ENCODE measurements at places on chromosomes 2 and 18.

GRCh38 chr2:71151620-71152019 is 21.2 kb downstream of the MPHOSPH10 start:
- no peak for DNase-seq

- DNase-seq = no peak
Measured at GRCh38 chr2:44965684-44966083, 24.2 kb downstream of the SIX3 start.

- DNase-seq = no peak
Measured at GRCh38 chr2:60513996-60514395, 39.5 kb downstream of the BCL11A start.

DNA sequence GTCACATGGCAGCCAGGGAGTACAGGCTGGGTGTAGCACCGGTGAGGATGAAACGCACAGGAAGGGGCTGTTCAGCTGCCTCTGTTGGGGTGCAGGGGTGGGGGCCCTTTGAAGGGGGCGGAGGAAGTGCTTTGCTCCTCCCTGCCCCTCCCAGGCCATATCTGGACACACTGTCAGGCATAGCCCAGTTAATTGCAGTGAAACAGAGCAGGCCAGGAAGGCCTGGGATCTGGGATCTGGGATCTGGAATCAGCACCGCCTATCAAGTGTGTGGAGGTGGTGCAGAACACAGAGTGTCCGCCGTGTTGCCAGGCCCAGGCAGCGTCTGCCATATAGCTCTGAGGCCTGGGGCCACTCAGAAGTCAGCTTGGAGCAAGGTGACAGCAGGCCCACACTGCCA is 119.3 kb upstream of the MSH2 start:
- DNase-seq = no peak

DNA sequence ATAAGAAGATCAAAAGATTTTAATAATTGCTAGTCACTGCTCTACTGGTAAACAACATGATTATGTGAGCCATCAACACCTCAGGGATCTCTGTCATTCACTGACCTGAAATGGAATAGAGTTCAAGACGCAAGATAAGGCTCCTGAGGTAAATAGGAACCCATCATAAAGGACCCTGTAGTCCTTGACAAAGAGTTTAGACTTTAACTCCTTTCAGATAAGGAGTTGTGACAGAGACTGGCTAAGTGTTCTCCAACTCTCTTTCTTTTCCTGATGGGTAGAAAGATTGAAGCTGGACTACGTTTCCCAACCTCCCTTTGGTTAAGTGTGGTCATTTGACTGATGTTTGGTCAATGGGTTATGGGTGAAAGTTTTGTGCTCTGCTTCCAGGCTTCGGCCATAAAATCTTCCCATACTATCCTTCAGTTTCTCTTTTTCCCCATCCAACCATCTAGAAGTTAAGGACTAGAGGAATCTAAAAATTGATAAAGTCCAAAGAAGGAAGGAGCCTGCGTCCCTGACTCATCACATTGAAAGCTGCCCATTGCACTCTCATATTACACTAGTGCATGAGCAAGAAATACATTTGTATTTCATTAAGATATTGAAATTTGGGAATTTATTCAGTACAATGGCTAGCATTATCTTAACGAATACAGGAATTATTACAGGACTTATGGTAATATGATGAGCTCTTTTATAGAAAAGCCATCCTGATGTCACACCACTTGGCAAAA is 293.7 kb upstream of the ACVR2A start:
- no peak for DNase-seq

DNA sequence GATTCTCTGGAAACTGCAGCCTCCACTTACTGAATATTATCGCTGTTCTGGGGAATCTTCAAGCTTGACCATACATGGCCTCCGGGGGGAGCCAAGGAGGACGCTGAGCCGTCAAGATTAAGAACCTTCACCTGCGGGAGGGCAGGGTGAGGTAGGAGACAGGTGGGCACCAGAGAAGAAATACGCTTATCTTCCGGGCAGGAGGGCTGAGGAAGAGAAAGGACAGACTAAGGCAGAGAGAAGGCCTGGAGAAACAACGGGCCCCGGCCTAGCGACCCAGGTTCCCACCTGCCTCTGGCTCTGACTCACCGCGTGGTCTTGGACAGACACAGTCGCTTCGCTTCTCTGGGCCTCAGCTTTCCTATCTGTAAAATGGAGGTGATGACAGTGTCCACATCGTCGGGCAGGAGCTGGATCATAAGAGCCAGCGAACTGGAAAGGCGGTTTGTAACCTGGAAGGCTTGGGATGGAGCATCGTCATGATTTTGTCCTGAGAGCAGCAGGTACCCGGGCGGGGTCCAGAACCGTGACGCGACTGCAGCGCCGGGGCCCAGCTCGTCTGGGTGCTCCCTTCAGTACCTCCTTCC is 659 bp downstream of the ZNF142 start:
- DNase-seq = peak; percentile 39

DNA sequence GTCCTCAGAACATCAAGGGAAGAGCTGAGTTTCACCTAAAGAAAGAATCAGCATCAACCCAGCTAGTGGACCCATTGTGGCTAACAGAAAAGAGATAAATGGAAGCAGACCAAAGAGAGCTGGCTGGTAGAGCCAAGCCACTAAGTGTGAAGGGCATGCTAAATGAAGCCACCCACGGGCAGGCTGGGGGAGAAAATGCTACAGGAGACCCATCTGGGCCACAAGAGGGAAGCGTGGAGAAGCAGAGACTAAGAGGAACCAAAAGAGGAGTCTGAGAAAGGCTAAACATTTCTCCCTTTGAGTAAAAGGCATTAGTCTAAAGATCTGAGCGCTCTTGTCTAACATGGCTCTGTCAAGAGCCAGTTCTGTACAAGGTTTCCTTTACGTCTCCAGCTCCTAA is 15.8 kb downstream of the CWC22 start:
- peak; percentile 16 for DNase-seq

DNA sequence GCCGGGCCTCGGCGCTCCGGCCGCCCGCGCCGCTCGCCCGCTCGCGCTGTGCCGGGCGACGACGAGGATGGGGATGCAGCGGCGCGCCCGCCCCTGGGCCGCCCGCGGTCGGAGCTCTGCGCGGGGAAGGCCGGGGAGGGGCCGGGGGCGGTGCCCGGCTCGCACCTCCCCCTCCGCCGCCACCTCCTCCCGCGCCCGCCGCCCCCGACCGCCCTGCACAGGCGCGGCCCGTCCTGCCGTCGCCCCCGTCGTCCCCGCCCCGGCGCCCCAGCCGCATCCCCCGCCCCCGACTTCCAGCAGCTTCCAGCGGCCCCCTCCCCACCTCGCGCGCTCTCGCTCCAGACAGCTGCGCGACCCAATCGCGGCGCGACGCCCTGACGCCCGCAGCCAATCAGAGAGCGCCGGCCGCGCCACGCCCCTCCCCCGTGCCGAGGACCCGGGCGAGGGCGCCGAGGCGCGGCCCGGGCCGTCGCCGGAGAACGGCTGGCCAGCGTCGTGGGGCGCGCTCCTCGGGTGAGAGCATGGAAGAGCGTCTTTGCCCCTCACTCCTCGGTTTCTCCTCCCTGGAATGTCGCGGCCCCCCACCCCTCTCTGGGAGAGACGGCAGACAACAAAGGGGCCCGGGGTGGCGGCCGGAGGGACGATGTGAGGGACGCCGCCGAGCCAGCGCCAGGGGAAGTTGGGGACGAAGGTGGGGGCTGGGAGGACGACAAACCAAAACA is at the start of gene MBOAT2:
TSS of gene MBOAT2 (minus strand) at position 69 of the 722 bp plus-strand sequence. CDS start 70 bp downstream, outside the sequence.
- DNase-seq = peak; percentile 91

DNA sequence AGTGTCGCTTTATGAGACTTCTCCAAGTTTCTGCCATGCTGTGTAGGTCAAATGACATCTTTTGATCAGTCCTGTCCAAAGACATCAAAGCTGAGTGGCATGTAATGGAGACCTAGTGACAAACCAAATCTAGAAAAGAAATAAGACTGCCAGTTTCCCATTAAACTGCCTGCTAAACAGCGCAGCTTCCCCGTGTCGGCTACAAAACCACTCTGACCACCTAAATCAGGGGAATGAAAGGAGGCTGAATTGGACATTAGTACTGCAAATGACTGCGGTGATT is 57.7 kb downstream of the TSHZ1 start:
- no peak for DNase-seq

GRCh38 chr2:5409898-5410381 is 282.2 kb upstream of the SOX11 start:
- no peak for DNase-seq

DNA sequence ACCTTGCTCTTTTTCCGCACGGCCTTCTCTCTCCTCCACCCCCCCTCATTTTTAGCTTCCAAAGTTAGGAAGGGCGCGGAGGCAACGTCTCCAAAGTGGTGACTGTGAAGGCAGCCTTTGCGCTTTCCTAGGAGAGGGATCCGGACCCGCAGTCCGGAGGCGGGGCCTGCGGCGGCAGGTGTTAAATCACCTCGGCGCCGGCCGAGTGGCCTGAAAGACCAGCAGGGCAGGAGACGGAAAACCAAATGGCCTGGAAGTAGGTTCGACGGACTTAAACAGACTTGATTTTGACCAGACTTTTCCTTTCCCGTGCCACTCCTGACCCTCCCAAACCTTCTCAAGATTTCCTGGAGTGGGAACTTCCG is 615 bp downstream of the GORASP2 start:
- peak; percentile 27 for DNase-seq

DNA sequence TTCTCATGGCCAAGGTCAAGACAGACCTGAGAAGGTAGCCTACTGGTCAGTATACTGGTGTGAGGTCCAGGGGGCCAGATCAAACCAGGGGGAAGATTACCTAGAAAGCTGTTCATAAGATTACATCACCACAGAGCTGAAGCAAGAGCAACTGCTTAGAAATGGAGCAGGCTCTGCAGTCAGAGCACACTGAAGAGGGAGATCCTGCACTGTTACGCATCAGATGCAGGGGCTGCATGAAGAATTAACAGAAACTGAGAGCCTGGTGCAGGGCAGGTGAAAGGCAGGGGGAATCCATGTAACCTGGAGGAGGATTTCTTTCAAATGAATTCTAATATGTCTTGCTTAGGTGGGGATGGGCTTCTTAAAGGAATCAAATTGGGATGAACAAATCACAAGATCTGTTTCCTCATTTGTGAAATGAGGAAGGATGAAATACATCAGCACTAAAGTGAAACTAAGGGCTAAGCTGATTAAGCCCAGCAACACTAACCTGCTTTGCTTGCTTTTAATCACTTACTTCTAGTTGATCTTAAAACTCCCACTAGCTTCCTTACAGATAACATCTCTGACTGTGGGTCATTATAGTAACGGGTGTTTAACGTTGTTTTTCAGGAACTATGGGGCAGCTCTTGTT is 74.3 kb upstream of the ADAM23 start:
- no peak for DNase-seq

DNA sequence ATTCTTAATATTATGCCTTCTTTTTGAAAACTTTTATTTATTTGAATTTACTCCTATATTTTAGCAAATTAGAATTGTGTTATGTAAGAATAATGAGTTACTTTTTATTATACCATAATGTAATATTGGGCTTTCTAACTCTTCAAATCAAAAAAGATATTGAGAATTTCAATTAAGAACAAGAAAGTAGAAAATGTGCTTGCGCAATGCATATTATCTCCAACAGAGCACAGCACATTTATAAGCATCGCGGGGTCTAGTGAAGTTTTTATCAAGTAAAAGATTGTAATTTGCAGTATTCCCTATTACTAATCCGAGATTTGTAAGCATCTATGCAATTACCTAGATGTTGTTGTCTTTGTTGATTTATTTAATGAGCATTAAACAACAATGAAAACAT is 829.1 kb upstream of the CNTNAP5 start:
- DNase-seq = no peak

- no peak for DNase-seq
Measured at GRCh38 chr2:55951533-55951932, 28.0 kb upstream of the EFEMP1 start.

- DNase-seq = peak; percentile 17
Measured at GRCh38 chr2:148926291-148926961, 51.4 kb downstream of the KIF5C start.

GRCh38 chr2:20153131-20153851 is 71.6 kb downstream of the SDC1 start:
- DNase-seq = no peak

DNA sequence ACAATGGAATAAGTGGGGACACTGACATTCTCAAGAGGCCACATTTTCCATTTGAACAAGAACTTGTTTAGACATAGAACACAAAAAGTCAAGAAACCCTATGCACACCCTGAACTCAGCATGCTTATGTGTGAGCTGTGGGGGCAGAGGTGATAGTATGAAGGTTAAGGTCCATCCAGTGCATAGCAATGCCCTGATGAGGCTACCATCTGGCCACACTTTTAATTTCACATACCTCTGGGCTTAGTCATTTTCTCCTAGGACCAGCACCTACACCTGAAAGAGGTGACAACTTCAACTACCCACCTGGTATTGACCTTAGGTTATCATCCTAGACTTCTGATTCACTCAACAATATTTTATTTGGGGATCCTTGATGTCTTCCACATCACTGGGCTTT is 139.8 kb downstream of the PIK3C3 start:
- DNase-seq = no peak

GRCh38 chr2:7813541-7814292 is 868.1 kb upstream of the ID2 start:
- DNase-seq = no peak

GRCh38 chr18:33761363-33761762 is 183.3 kb downstream of the ASXL3 start:
- peak; percentile 30 for DNase-seq

DNA sequence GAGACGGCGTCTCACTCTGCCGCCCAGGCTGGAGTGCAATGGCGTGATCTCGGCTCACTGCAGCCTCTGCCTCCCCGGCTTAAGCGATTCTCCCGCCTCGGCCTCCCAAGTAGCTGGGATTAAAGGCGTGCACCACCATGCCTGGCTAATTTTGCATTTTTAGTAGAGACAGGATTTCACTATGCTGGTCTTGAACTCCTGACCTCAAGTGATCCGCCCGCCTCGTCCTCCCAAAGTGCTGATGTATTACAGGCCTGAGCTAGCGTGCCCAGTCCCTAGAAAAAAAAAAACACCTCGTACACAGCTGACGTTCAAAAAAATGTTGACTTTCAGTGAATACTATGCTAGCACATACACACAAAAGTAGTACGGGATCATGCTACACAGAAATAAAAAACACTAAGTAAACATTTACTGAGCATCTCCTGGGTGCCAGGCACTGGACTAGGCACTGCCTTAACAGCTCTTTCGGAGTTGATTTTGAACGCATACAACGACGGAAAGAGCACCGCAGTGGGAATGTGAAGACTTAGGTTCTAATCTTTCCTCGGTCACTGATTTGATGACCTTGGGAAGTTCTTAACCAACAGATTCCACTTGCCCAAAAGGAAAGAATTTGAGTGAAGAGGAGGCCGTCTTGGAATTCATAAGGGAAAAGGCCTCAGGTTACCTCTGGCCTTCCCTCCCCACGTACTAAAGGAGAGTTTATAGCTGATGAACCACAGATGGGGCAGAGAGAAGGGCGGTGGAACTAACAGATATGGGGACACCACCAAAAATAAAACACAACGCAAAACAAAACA is 1.1 kb downstream of the DNAJC27 start:
- DNase-seq = peak; percentile 36

DNA sequence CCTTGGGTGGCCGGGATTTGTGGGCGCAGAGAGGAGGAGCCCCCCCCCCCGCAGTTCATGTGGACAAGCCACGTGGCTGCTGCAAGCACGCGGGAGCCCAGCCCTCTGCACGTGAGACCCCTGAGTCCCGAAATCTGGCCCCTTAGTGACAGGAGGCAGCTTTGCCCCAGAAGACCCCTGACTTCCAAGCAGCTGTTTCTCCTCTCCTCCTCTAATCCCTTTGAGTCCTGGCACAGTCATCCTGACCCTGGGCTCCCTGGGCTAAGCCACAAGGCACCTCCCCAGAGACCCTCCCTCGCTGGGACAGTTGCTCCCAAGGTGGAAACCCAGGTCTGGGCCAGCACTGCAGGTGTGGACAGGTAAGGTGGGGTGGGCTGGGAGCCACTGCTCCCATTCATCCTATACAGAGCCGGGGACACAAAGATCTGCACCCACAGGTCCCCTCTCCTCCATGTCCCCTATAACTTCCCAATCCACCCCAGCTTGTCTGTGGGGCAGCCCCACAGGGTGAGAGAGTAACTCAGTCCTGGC is 923 bp downstream of the TEKT4 start:
- no peak for DNase-seq
